Stimulated activated CD4-positive, alpha-beta T cell treated with anti-CD3 and anti-CD28 coated beads, Interleukin-12 subunit alpha, Interleukin-12 subunit beta, amount 100 ng/mL, for 4 hours (primary cell): ENCODE measurements at places on chromosomes 5 and 9.

GRCh38 chr9:87733273-87734052 is 7.5 kb downstream of the CTSL start:
- no peak for DNase-seq

- DNase-seq: no peak
Measured at GRCh38 chr9:14326264-14326826, 12.4 kb upstream of the NFIB start.

- DNase-seq: no peak
Measured at GRCh38 chr5:36494841-36495601, 111.4 kb upstream of the SLC1A3 start.

DNA sequence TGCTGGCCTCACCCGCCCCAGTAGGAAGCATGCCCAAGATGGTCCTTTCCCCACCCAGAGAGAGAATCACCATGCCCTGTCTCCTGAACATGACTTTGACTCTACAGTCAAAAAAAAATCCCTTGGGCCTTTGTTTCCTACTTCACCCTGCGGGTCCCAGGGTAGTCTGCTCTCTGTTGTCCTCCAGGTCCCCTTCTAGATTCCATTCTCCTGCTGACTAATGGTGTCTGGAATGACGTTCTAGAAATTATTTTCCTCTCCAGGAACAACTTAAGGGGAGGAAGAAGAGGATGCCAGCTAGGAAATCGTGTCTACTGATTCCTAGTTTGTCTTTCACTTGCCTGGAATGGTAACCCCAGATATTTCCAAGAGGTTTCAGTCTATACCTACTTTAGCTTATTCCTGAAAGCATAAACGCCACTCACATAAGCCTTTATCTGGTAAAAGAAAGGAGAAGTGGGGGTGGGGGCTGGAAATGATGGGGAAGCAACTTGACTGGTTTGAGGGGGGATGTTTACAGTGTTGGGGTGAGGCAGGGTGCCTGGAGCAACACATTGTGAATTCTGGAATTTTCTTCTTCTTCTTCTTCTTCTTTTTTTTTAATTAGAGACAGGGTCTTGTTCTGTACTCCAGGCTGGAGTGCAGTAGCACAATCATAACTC is 93.9 kb downstream of the SNX18 start:
- no peak for DNase-seq

GRCh38 chr9:90942555-90942954 is 140.9 kb downstream of the SYK start:
- no peak for DNase-seq

DNA sequence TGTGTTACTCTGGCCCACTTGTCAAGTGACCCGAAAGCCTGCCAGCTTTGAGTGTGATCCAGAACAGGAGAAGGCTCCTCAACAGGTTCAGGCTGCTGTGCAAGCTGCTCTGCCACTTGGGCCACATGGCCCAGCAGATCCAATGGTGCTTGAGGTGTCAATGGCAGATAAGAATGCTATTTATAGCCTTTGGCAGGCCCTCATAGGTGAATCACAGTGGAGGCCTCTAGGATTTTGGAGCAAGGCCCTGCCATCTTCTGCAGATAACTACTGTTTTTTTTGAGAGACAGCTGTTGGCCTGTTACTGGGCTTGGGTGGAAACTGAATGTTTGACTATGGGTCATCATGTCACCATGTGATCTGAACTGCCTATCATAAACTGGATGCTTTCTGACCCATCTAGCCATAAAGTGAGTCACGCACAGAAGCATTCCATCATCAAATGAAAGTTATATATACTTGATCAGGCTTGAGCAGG is 180.8 kb downstream of the CARTPT start:
- DNase-seq: no peak

DNA sequence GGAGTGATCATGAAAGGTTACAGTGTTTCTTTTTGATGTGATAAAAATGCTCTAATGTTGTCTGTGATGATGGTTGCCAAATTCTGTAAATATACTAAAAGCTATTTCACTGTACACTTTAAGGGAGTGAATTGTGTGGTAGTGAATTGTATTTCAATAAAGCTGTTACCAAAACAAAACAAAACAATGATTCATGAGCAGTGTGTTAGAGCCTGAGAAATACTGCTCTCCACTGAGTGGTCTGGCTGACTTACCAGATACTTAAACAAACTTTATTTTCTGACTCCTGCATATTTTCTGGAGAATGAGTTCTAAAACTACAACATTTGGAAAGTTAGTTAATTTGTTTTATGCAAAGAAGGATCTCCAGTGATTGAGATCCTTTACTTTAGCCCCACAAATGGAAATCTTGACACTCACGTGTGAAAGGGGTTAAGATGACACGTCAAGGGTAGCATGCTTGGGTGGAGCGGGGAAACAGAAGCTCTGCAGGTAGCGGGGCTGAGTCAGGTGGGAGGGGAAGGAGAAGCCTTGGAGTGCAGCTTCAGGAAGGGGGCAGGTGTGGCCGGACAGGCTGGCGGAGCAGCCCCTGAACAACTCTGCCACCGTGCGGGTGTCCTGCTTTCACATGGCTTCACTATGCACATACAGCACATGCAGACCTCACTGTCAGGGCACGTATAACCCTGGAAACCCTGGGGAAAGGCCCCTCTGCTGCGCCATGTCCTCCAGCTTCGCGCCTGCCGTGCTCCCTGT is 256.7 kb downstream of the IRX1 start:
- DNase-seq: no peak

- no peak for DNase-seq
Measured at GRCh38 chr9:93959739-93960154, 4.6 kb upstream of the BARX1 start.

DNA sequence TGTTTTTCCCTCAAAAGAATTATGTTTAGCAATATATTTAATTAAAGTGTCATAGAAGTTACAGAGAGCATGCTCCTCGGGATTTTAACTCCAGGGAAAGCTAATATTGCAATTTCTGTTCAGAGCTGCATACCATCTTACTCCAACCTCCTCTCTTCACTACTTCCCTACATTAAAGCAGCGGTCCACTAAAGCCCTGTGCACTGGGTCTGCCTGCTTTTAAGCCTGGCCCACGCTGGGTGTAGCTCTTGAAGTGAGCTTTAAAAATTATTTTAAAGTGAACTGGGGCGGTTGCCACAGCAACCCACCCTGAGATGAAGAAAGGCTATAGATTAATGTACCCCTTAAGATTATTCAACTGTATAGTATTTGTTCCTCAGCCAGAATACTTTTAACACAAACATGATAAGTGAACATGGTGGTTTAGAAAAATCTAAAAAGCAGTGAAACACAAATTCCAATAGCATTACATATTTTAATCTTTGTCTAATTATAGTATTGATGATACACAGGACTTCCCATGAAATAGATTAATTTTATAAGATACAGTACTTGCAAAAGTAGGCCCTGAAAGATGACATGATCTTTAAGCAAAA is 3.9 kb upstream of the MEF2C start:
- DNase-seq: no peak

DNA sequence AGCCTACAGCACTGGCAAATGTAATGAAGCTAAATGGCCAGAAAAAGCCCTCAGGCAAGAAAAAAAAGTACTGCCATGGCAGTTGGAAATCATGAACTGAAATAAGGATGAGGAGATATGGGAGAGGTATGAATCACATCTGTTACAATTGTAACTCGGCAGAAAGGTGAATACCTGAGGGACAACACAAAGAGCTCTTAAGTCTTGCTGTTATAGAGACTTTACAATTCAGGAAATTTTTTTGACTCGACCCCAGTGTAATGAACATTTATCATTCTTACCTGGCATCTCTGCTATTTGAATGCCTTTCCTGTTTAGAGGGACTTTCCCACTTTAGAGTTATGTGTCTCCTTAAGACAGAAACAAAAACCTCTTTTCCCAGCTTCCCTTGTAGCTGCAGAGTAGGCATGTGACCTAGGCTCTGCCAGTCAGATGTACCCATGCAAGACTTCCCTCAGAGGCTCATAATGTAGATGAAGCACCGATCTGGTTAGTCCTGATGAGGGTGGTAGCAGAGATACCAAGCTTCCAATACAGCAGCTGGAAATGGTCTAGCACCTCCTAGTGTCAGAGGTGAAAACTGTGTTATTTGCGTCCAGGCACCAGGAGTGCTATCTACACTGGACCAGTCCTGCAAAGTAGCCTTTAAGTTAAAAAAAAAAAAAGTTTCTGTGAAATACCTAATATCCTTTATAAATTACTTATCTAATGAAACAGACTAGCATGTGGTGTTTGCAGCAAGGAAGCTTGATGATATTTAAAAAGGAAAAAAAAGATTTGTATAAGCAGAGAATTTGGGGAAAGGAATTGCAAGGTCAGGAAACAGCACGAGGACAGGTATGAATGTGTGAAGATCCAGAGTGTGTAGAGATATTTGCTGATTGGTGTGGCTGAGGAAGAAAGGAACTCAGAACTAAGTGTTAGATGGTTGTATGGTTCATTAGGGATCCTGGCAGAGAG is 146.9 kb upstream of the SLC1A3 start:
- DNase-seq: no peak

DNA sequence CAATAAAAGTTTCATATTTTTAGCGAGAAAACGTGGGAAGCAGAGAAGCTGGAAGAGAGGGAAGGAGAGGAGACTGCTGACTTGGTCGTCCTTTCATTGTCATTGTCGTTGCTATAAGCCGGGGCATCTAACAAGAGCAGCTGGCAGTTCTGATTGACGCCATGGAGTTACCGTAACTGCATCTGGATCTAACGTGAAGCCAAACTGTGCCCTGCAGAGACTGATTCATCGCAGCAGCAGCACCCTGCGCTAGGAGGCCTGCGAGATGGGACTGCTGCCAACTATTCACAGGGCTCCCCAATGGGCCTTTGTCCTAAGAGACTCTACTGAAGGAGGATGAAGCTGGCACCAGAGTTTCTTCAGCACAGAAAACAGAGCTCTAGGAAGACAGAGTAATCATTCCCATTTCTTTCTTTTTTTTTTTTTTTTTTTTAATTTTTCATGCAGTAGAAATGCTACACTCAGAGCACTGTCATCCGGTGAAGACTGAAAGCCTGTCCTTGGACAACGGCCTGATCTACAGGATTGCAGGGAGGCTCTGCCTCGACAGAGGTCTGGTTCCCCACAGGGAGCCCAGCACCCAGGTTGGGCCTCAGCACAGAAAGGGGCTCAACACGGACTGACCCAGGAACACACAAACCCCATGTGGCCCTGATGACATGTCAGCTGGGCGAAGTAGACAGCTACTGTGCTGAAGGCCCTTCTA is 47.8 kb downstream of the RETREG1 start:
- no peak for DNase-seq

DNA sequence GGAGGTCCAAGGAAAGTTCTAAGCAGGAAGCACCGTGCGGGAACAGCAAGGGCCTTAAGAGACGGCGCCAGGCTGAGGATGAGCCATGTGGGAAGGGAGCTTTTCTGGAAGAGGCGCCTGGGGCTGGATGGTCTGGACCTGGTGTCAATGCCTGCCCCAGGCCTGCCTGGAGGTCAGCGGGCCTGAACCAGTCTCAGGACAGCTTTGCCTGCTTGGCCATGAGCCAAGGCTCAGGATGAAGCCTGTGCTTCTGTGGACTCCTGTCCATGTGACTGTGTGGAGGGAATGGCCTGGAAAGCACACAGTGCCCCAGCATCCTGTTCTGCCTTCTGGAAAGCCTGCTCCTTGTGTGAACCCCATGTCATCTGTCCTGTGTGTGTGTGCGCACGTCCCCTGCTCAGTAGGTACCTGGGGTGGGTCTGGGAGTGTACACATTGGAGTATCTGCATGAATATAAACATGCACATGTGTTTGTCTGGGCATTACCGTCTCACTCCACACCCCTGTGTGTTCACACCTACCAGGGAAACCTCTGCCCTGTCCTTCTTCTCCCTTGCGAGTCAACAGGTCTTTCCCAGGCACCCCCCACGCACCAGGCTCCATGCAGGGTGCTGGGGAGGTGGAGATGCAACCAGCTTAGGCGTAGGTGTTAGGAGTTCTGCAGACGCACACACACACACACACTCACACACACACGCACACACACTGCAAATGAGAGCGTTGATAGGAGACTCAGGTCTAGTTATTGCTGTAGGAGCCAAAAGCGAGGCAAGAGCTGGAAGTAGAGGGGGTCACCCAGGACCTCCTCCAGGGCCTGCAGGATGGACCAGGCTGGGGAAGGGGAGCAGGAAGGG is 24.8 kb downstream of the DAB2IP start:
- no peak for DNase-seq

- DNase-seq: no peak
Measured at GRCh38 chr9:7534211-7534935, 265.2 kb downstream of the DMAC1 start.

DNA sequence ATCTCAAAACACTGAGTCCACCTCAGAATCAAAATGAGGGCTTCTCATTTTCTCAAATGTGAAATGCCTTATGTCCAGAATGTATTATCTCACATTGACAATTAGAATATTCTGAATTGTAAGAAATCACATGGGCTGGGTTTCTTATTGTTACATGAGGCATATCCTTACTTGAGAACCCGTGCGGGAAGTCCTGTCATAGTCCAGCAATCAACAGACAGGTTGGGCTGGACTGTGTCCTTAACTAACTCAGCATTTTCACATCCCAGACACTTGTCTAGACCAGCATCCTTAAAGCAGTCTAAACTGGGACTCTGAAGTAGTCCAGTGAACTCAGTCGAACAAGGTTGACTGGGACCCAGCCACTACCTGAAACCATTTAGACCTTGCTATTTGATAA is 267.6 kb downstream of the CETN3 start:
- no peak for DNase-seq

DNA sequence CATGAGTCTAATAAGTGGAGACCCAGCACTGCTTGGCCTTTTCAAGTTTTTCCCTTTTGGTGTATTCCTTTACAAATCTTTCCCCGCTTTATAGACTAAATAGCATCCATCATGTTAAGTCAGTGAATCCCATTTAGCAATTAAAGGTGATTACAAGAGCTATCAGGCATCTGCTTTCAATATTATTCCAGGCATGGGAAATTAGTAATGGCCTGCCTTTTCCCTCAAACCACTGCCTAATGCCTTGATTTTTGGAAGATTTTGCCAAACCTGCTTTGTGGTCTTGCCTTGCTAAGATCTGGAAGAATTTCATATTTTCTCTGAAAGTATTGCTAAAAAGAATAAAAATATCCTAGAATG is 102.8 kb upstream of the GNA14 start:
- no peak for DNase-seq

DNA sequence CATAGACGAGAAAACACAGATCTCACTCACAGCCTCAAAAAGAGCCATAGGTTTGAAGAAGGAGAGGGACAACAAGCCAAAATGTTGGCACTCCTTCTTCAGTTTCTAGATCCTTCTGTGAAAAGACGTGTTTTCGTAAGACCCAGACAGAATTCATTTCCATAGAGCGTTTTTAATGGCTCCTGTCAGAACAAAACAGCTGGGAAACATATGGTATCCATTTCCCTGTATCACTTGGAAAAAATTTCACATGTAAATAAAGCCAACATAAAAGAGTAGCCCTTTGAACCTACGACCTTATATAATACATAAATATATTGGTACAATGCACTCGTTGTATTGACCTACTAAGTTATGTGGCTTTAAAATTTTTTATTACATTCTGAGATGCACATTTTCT is 108.1 kb downstream of the SNCAIP start:
- no peak for DNase-seq

DNA sequence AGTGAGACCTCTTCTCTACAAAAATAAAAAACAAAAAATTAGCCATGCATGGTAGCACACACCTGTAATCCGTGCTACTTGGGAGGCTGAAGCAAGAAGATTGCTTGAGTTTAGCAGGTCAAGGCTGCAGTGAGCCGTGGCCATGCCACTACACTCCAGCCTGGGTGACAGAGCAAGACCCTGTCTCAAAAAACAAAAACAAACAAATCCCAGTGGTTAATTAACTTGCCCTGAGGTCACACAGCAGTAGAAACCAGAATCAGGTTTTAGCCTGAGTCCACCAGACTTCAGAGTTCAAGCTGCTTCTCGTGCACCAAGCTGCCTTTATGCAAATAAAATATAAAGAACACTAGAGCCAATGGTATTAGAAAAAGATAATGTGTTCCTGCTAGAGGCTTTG is 169.7 kb downstream of the GOLPH3 start:
- no peak for DNase-seq
